ENCODE measurements at places on chromosomes 5 and 9.

DNA sequence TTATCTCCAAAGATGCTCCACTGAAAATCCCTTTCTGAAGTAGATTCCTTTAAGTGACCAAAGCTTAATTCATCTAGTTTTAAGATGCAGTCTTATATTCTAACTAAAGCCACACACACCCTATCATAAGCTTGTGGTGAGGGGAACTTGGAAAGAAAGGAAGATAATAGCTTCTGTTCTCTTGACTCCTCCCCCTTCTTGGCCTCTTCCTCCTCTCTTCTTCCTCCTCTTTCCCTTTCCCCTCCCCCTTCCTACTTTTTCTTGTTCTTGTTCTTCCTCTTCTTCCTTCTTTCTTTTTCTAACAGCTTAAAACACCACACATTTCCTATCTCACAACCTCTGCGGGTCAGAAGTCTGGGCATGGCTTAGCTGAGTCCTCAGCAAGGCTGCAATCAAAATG lies 23.5 kb downstream of the IL7R start:
- DNase-seq: no peak

- DNase-seq: no peak
Measured at GRCh38 chr9:119443179-119443578, 73.9 kb upstream of the BRINP1 start.

- no peak for DNase-seq
Measured at GRCh38 chr9:106291786-106292185, 571.2 kb upstream of the ZNF462 start.

DNA sequence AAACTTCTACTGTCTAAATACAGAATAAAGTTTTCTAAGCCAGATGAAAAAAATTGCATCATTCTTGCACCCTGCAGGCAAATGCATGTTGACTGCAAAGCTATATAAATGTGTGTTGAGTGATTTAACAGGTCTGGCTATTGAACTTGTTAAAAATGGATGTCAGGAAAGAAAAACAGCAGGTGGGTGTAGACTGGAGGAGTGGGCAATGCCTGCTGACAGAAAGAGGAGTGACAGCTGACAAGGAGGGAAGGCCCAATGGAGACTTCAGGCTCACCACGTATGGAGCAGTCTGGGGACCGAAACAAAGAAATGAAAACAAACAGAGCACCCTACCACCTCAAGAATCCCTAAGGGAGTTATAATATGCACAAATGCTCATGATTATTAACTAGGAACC lies 127.8 kb downstream of the GRIA1 start:
- DNase-seq: no peak

GRCh38 chr5:136308212-136308795 lies 57.0 kb downstream of the TRPC7 start:
- no peak for DNase-seq

DNA sequence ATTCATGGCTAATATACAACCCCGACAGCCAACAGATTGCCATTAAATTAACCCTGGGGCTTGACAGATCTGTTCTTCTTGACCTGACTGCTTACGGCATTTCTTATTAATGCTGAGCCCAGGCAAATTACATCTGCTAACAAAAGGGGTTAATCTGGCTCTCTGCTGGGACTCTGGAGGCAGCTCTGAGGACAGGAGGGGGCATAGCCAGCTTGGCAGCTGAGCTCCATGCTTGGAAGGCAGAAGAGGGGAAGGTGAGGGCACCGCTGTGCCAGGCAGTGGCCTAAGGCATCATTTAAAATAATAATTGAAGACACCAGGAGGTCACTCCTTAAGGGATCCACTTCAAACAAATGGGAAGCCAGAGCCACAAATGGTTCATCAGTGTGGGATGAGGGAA lies 126.0 kb upstream of the GPR151 start:
- DNase-seq: no peak

DNA sequence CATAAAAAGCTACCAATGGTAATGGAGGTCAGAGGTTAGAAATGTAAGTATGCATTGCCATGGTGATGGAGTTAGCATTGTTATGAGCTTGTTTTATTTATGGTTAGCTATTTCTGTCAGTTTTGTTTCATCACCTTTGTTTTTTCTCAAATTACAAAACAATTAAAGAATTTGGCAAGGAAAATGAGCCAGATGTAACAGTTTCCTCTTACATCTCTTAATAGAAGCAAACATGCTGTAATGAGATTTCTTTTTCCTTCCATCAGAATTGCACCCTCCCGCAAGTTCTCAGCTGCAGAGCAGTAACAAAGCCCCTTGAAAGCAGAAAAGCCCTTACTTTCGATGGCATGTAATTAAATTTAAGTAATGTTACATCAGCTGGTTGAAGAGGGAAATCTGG lies 233.0 kb downstream of the SGCD start:
- no peak for DNase-seq

GRCh38 chr5:98927242-98927988 lies 1.4 kb downstream of the CHD1 start:
- no peak for DNase-seq
